ENCODE measurements at places on chromosomes 16 and 17.

GRCh38 chr17:49401971-49402611 is 12.6 kb downstream of the PHB1 start:
- DNase-seq = no peak

DNA sequence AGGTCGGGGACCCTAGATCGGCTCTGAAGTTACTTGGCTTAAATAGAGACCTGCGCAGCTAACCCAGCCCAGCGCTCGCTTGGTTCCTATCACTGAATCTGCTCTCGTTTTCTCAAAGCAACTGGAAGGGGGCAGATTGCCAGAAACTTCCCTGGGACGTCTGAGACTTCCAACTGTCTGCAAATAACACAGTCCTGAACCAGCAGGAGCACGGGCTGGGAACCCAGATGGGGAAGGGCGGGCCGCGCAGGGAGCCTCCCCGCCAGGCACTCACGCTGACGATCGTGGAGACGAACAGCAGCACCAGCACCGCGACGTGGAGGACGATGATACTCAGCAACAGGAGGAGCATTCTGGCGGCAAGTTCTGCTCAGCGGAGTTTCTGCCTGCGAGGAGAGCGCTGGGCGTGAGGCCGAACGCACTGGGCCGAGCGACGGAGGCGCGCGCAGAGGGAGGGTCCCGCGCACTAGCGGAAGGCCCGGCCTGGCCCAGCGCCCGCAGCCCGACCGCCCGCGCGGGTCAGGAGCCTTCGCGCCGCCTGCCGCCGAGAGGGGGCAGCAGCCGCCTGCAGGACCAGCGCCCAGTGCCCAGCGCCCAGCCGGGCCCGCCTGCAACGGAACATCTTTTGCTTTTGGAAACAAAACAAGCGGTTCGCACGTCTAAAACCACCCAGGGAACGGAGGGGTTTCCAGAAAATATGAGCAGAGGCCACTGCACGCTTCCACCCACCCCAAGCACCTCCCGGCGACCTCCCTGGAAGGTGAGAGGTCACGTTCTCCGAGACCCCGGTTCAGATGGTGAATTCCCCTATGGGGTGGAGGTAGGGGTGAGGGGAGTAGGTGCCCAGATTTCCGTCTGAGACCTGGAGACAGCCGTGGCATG is 4.5 kb downstream of the PMP22 start:
- DNase-seq = peak; percentile 72

DNA sequence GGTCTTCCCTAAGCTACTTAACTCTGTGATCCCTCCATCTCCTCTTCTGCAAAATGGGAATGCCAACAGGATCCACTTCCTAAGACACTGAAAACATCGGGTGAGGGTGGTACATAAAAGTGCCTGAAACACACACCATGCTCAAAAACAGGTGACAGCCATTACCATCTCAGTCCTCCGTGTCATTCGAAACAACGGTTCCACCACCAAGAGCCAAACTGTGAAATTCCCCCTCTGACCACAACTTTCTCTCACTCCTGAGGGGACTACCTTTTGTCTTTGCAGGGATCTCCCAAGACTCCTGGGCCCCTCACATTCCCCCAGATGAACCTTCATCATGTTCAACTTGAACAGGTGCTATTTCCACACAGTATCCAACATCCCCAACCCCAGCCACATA is 37.0 kb downstream of the NUBP1 start:
- no peak for DNase-seq

- no peak for DNase-seq
These were observed 75.9 kb downstream of the PRKCA start for GRCh38 chr17:66378296-66378695.

GRCh38 chr16:79380995-79381602 is 219.4 kb downstream of the MAF start:
- DNase-seq = peak; percentile 5

DNA sequence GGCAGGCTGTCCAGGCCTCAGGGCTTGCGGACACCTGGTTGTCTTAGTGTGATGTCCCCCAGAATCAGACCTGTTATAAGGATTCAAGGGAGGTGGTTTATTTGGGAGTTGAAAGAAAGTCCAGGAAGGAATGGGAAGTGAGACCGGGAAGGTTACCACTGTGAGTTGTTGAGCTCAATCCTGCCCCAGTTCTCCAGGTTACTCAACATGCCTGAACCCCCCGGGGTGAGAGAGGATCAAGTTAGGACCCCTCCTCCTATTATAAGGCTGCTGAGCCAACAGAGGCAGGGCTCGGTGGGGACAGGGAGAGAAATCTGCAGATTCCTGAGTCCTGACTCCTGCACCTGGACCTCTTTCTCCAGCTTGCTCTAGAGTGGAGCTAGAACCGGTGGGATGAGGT is 86.4 kb downstream of the MRM1 start:
- no peak for DNase-seq

DNA sequence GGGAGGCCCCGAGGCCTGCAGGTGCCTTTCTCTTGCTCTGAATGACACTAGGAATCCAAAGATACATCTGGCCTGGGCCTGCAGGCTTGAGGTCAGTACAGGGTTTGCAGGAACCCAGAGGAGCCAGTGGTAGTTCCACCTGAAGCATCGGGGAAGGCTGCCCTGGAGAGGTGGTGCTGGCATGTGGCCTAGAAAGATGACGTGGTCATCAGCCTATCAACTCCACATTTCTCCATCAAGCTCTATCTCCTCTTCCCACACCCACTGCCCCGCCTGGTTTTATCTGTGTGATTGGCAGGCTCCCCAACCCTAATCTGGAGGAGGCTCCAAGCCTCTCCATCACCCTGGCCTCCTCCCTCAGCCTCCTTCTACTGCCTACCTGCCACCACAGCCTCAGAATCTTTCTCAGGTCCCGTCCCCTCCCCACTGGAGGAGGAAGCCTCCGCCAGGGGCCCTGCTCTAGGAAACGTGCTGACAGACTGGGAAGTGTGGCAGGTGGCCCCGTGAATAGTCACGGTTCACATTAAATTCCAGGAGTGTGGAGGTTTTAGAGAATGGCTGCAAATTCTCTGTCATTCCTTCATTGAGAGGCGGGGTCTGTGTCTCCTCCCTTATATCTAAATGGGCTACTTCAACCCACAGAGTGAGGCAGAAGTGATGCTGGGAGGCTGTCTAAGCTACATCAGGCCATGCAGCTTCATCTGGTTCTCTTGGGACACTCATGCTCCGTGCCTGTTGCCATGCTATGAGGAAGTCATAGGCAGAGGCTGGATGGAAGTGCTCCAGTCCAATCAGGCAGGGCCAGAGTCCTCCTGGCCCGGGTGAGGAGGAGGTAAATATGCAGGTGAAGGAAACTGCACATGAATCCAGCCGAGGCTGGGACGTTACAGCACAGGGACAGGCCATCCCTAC is 11.4 kb upstream of the MAP2K3 start:
- no peak for DNase-seq

DNA sequence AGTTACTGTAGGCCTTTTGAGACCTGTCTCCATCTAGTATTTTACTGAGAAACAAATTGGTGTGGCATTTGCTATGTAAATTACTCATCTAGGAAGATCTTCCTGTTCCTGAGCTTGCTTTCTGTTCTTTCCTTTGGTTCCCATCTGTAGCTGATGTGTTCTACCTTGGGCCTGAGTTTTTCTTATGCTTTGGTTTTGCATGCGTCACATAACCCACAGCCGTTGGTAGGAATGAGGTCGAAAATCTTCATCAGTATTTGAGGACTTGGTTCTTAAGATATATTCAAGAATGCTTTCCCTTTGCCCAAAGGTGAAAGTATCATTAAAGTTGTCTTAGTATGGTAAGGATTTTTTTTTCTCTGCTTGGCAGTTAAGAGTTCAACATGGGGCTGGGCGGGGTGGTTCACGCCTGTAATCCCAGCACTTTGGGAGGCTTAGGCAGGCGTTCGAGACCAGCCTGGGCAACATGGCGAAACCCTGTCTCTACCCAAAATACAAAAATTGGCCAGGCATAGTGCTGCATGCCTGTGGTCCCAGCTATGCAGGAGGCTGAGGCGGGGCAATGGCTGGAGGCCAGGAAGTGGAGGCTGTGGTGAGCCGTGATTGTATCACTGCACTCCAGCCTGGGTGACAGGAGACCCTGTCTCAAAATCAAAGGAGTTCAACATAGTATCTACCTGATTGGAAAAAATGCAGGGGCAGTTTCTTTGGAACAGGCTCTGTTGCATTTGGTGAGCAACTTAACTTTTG is 28.8 kb downstream of the IST1 start:
- no peak for DNase-seq

- DNase-seq = no peak
These were observed 51.5 kb downstream of the GSG1L start for GRCh38 chr16:28011971-28012445.

DNA sequence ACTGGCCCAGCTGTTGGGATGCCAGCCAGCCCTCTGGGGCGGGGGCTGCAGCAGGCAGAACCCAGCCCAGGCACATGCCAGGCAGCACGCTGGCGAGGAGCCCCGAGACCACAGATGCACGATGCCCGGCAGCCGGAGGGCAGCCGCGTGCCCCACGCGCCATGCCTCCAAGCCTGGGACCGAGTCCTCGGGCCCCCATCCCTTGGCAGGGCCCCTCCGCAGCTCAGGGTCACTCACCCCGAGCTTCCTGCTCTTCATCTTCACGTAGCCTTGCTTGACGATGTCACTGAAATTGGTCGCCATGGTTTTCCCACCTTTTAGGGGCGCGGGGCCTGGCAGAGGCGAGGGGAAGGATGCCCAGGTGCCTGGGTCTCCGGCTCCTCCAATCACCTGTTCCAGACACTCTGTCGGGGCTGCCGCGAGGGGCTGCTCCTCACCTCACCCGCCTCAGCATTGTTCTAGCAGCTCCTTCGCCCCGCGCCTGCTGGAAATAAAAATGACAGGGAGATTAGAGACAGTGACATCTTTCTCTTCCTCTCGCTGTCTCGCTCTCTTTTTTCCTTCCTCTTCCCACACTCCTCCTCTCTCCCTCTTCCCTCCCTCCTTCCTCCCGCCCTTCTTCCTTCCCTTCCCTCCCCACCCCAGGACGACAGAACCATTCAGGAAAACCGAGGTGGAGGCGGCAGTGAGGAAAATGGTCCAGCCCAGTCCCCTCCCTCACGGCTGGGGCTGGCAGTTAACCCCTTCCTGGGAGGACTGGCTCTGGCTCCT is 6.9 kb downstream of the DOK4 start:
- no peak for DNase-seq

GRCh38 chr16:11399261-11399831 is 54.1 kb downstream of the RMI2 start:
- no peak for DNase-seq

DNA sequence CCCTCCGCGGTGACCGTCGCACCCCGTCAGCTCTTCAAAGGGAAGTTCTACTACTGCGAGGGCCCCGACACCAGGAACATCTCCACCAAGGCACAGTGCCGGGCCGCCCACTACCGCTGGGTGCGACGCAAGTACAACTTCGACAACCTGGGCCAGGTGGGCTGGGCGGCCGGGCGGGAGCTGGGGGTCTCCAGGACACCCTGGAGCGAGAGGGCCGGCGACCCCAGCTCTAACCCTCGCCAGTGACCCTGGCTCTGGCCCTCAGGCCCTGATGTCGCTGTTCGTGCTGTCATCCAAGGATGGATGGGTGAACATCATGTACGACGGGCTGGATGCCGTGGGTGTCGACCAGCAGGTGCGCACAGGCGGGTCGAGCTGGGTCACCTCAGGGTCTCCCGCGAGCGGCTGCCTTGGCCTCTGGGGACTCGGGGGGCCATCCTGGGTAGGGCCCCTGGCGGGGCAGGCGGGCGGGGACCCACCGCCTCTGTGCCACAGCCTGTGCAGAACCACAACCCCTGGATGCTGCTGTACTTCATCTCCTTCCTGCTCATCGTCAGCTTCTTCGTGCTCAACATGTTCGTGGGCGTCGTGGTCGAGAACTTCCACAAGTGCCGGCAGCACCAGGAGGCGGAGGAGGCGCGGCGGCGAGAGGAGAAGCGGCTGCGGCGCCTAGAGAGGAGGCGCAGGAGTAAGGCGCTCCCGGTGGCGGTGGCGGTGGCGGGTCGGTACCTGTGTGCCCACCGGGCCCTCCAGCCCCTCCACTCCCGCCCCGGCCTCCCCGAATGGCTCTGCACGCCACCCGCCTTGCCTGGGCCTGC is 13.4 kb downstream of the TPSG1 start:
- no peak for DNase-seq

DNA sequence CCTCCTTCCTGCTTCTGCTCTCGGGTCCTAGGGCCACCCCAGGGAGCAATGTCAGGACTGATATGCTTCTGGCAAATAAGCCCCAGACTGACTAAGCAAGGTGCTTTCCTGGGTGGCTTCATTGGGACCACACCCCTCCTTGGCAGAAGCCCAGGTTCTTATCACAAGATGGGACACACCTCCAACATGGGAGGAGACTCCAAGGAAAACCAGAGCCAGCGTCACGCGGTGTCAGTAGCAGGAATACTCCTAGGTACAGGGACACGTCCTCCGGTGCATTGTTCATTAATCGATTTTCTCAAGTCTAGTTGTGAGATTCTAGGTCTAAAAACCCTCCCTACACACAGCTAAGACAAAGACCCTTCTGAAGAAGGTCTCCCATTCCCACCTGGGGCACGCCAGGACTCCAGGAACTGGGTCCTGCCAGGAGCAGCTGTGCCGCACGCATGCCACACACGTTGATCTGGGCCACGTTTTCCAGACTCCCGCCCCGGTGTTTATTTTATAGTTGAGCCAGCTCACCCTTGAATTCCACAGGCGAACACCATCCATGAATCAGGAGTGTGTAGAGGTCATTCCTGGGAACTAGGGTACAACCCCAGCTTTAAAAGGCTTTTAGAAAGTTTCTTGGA is 30.8 kb downstream of the FA2H start:
- no peak for DNase-seq

DNA sequence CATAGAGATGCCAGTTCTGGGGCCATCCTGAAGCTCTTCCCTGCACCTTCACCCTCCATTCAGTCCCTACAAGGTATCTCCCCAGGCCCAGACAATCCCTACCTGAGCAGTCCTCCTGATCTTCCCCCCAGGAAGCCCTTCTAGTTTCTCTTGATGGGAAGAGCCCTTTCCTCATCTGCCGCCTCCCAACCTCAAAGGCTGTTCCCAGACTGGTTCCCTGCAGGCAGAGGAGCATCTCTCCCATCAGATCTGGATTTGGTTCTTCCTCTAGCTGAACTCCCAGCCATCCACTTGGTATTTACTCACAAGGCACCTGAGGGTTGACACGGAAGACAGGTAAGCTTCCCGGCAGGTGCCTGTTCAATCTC is 24.6 kb upstream of the PHB1 start:
- no peak for DNase-seq

- no peak for DNase-seq
These were observed 71.9 kb upstream of the CACNG5 start for GRCh38 chr17:66763056-66763455.

- no peak for DNase-seq
These were observed 12.7 kb downstream of the JPT2 start for GRCh38 chr16:1690810-1691209.

DNA sequence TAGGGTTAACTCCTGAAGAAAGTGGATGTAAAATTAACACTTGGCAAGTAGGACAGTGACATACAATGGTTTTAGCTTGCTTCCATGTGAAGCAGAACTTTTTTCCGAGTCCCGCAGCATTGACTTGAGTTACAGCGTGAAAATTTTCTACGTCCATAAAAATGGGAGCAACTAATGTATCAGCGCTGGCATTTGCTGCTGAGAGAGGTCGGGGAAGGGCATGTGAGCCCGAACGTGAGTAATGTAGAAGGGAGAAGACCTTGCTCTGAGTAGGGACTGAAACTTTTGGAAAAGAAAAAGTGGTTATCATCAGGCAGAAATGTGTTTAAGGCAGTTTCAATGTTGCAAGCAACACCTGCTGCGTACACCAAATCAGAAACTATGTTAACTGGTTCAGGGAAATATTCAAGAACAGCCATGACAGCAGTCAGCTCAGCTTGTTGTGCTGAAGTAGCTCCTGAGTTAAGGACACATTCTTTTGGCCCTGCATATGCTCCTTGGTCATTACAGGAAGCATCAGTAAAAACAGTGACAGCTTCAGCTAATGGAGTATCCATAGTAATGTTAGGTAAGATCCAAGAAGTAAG is 70.9 kb upstream of the ARL4D start:
- DNase-seq = no peak
